Fibroblast of skin of left biceps (primary cell): ENCODE measurements at places on chromosomes 13 and 19.

DNA sequence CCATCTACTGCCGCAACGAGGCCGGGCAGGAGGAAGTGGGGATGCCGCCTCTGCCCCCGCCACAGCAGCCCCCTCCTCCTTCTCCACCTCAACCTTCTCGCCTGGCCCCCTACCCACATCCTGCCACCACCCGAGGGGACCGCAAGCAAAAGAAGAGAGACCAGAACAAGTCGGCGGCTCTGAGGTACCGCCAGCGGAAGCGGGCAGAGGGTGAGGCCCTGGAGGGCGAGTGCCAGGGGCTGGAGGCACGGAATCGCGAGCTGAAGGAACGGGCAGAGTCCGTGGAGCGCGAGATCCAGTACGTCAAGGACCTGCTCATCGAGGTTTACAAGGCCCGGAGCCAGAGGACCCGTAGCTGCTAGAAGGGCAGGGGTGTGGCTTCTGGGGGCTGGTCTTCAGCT lies 3.4 kb upstream of the NUP62 start:
- DNase-seq, result no peak

DNA sequence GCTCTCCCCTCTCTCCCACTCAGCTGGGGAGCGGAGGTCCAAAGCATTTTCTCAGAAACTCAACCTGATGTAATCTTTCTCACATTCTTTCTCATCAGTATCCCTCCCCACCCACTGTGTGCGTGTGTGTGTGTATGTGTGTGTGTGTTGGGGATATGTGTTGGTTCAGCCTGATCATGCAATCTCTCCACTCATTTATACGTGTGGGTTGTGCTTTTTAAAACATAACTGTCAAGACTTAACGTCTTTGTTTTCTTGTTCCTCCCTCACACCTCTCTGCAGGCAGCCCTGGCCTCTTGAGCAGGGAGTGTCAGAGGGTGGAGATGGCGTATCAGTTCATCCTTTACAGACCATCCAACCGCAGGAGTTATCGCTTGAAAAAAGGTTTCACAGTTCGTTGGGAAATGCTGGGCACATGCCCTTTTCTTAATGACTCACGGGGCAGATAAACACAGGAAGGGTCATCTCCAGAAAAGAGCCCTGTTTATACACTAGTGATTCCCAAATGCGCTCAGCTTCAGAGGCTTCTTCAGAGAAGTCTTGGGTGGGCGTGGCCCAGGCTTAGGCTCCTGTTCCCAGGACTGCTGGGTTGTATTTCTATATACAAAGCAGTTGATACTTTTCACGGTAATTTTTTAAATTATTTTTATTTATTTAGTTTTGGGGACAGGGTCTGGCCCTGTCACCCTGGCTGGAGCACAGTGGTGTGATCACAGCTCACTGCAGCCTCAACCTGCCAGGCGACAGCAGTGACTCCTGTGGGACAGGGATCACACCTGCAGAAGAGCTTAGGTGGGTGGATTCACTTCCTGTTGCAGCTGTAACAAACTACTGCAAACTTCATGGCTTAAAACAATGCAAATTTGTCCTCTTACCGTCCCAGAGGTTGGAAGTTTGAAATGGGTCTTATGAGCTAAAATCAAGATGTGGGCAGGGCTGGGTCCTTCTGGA lies 60.3 kb downstream of the CCDC70 start:
- DNase-seq, result no peak

- DNase-seq, result no peak
Observed at GRCh38 chr13:80921971-80922370, 581.0 kb upstream of the SPRY2 start.

GRCh38 chr13:42740753-42741152 lies 40.6 kb upstream of the FAM216B start:
- no peak for DNase-seq

- DNase-seq, result peak; percentile 40
Observed at GRCh38 chr13:73754727-73755292, 379.4 kb downstream of the KLF12 start.

DNA sequence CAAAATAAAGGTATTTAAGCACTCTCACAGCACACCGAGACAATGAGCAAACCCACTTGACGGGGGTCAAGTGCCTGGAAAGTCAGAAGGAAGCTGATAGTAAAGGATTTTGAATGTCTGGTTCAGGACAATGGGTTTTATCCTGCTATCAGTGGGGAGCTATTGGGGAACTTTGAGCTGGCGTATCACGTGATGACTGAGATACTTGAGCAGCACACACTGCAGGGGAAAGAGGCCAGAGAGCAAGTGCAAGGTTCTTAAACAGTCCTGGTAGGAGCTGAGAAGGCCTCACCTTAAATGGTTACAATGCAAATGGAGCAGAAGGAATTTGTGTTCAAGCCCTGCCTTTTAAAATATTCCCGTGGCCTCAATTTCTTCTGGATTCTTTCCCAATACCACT lies 225.3 kb downstream of the LACC1 start:
- DNase-seq, result no peak

GRCh38 chr19:8423817-8424223 lies 10.7 kb downstream of the MARCHF2 start:
- DNase-seq, result peak; percentile 83

DNA sequence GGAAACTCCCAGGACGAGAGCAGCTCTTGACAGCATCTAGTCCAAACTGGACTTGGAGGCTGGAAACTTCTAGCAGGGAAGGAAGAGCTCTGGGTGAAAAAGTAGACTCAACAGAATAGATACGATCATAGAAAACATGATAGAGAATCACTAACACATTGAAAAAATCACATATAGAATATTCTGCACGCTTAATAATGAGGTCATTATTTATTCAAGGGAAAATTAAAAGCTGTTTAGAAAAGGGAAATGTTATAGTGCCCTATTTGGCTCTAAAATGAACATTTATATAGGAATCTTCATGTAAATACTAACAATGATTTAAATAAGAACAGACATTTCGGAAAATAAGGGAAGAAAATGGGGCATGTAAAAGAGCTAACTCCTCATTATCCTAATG lies 15.1 kb downstream of the KL start:
- no peak for DNase-seq

DNA sequence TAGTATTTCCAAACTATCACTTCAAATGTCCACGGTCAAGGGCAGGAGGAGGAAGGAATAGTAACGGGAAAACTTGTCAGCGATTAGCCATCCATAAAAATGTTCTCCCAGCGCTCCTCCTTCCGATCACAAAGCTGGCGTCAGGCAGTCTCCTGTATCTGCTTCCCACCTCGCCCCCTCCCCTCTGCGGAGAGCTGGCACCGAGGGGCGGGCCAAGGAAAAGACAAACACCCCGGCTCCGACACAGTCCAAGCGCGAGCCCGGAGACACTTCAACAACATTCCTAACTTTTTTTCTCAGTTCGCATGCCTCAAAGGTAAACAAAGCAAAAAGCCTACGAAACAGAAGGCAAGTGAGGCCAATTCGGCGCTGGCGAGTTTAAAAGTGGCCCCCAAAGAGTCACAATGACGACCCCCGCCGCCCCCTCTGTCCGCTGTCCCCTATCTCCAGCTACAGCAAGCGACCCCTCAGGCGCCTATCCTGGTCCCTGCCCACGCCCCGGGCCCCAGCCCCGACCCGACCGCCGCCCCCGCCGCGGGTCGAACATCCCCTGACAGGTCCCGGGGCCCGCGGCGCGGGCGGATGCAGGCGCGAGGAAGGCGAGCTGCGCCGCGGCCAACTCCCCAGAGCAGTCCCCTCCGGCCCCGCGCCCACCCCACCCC lies 736 bp downstream of the SMAD9 start:
- DNase-seq, result no peak

- no peak for DNase-seq
Observed at GRCh38 chr13:25980255-25980654, 71.6 kb downstream of the SHISA2 start.

- DNase-seq, result no peak
Observed at GRCh38 chr19:48970923-48971395, 5.8 kb downstream of the FTL start.

- DNase-seq, result peak; percentile 98
Observed at GRCh38 chr13:110915057-110915873, at the start of gene ANKRD10. ANKRD10 (minus strand) TSS chr13:110915069; CDS start chr13:110914934, 135 bp downstream.

GRCh38 chr13:44407379-44407778 lies 33.8 kb downstream of the SERP2 start:
- no peak for DNase-seq

GRCh38 chr13:93942016-93942415 lies 537.5 kb downstream of the DCT start:
- DNase-seq, result no peak

GRCh38 chr13:98385606-98386005 lies 191.3 kb downstream of the STK24 start:
- no peak for DNase-seq
